ENCODE measurements at places on chromosomes 7 and 10. TPM values are rescaled to one million over a fixed set of nuclear protein-coding genes. Genes with fewer than 3 reads are reported as not detected.
A peak's percentile ranks its signal among the peaks of the same experiment; 100 is the strongest.

DNA sequence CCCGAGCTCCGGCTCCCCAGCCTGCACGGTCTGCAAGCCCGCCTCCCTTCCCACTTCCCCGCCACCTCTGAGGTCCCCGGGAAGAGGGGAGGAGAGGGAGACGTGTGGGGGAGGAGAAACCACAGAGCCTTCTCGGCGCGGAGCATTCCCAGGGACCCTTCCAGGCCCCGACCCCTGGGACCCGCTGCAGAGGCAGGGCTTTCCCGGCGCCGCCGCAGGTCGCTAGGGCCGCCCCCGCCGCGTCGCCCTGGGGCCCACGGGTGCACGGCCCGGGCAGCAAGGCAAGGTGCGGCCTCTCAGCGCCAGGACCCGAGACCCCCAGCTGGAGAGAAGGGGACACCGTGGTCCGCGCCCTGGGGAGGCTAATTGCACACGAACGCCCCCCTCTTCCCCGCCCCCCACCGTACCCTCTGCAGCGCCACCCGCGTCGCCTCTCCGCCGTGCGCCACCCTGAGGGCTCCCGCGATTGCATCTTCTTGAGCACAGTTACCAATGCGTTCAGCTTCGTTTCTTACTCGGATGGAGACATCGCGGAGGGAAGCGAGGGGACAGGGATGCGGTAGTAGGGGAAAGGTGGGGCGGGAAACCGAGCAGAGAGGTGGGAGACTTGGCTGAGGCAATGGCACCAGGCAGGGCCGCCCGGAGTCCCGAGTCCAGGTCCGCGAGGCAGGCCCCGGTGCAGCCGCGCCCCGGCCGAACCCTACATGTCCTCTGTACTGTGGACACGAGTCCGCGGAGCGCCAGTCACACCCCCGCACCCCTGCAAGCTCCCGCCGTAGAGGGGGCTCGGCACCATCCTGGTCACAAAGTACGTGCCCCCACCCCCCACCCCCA is 28.9 kb downstream of the SKIDA1 start:
- peaks cover 16% of the 10 kb centered on the region for H3K4me1 ChIP-seq
- DNase-seq: peak; percentile 71
- H3K36me3 ChIP-seq: no peaks in the 10 kb centered on the region
- H3K4me3 ChIP-seq: peak overlapping the region; percentile 78

The MCM10 gene
- 69.0 TPM for total RNA-seq

The HOXA9 gene
- not detected for total RNA-seq

The FKBP9 gene
- 0.47 TPM for total RNA-seq

The CYP2C9 gene
- total RNA-seq: not detected

The EIF3B gene
- total RNA-seq: 252 TPM

The WEE2 gene
- not detected for total RNA-seq
